ENCODE measurements at places on chromosomes 3 and 15. TPM values are rescaled to one million over a fixed set of nuclear protein-coding genes. Genes with fewer than 3 reads are reported as not detected.

DNA sequence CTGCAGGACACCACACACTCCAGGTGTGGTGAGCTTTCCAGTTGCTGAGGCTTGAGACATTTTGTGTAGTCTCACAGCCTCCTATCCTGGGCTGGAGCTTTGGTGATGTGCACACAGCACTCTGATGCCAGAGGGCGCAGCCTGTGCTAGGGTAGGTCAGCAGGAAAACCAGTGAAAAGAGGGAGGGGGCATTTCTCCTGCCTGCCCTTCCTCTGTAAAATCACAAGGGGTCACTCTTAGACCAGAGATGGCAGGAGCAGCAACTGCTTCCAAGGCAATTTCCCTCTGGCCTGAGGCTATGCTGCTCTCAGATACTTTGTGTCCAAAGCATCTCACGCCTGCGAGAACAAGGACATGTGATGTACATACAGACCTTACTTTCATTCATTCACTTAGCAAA is 16.5 kb upstream of the MUSTN1 start:
- H3K4me3 ChIP-seq: no peak overlapping the region
- H3K27me3 ChIP-seq: no peaks in the 10 kb centered on the region
- no peaks in the 10 kb centered on the region for H3K4me1 ChIP-seq

- DNase-seq: no peak
- H3K27me3 ChIP-seq: no peaks in the 10 kb centered on the region
- no peaks in the 10 kb centered on the region for H3K36me3 ChIP-seq
Measured at GRCh38 chr3:195893044-195893395, 15.3 kb downstream of the TNK2 start.

Gene SKIL
- total RNA-seq: 119 TPM

- no peaks in the 10 kb centered on the region for H3K36me3 ChIP-seq
- H3K27ac ChIP-seq: no peak overlapping the region
- no peak for DNase-seq
- H3K4me1 ChIP-seq: no peaks in the 10 kb centered on the region
- no peak overlapping the region for H3K4me3 ChIP-seq
Measured at GRCh38 chr3:99470841-99471240, 167.6 kb upstream of the COL8A1 start.

- no peaks in the 10 kb centered on the region for H3K4me1 ChIP-seq
- H3K27me3 ChIP-seq: no peaks in the 10 kb centered on the region
- no peaks in the 10 kb centered on the region for H3K36me3 ChIP-seq
- no peak overlapping the region for H3K27ac ChIP-seq
Measured at GRCh38 chr3:144189044-144189443, 217.4 kb downstream of the DIPK2A start.

- DNase-seq: no peak
- no peak overlapping the region for H3K27ac ChIP-seq
- 0 out of 2 replicates have a peak, but pooled peaks cover 6% of the 10 kb centered on the region for H3K27me3 ChIP-seq
- no peaks in the 10 kb centered on the region for H3K4me1 ChIP-seq
Measured at GRCh38 chr15:81304226-81304625, 19.7 kb downstream of the STARD5 start.

All from PC-9 (cell line).